ENCODE measurements at places on chromosomes 7 and 10.
A peak's percentile ranks its signal among the peaks of the same experiment; 100 is the strongest.

DNA sequence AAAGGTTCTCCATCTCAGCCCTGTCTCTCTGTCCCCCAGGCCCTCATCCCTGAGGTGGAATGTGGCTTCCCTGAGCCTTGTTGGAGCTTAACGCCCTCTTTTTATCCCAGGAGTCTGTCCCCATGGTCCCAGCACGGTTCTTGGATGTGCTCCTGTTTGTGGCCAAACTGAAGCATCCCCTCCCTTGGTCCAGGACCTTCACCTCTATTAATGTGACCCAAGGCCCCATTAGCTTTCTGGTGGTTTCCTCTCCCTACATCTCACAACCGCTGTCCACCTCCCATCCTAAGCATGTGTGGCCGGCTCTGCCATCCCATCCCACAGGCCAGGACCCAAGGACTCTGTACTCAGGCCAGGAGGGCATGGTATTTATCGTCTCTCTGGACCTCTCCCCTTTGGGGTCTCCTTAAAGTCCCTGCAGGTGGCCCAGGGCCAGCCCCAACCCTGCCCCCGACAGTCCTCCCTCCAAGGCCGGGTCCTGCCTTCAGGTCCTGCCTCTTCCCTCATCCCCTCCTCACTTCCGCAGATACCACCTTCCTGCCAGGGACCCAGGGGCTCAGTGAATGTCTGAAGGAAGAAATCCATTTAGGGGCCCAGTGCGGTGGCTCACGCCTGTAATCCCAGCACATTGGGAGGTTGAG lies 15.4 kb upstream of the SH2B2 start:
- DNase-seq: no peak

DNA sequence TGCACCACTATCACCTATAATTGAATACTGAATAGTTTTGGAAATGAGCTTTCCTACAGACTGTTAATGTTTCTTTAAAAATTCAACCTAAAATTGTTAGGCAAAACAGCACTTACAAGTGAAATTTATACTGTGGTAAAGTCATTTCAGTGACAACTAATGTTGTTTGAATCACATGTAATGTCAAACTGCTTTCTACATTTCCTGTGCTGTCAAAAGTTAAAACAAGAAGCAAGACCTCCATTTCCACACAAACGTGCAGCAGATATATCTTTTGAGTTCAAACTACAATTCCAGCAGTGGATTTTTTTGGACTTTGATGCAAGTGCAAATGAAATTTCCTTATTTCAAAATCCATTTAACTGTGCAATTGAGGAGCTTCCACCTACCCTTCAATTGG lies 199.8 kb downstream of the RNLS start:
- DNase-seq: no peak

GRCh38 chr7:121244120-121244870 lies 84.5 kb upstream of the WNT16 start:
- DNase-seq: no peak

- no peak for DNase-seq
These were observed 2.8 kb upstream of the TRRAP start for GRCh38 chr7:98875501-98875900.

DNA sequence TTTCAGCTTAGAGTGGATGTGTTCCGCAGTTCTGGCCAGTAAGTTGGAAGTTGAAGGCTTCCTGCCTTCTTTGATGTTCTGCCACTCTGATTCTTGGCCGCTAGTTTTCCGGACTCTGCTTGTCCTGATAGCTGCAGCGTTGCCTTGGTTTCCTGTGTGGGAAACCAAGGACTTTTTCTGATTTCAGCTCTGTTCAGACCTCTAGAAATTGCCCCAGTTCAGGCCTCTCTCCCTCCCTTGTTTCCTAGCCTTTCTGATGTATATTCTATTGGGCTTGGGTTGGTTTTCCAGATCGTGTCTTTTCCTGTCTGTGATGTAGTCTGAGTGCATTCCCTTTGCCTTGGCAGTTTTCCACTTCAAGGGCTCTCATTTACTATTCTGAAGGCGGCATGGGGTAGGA lies 318.7 kb downstream of the BBS9 start:
- DNase-seq: no peak

DNA sequence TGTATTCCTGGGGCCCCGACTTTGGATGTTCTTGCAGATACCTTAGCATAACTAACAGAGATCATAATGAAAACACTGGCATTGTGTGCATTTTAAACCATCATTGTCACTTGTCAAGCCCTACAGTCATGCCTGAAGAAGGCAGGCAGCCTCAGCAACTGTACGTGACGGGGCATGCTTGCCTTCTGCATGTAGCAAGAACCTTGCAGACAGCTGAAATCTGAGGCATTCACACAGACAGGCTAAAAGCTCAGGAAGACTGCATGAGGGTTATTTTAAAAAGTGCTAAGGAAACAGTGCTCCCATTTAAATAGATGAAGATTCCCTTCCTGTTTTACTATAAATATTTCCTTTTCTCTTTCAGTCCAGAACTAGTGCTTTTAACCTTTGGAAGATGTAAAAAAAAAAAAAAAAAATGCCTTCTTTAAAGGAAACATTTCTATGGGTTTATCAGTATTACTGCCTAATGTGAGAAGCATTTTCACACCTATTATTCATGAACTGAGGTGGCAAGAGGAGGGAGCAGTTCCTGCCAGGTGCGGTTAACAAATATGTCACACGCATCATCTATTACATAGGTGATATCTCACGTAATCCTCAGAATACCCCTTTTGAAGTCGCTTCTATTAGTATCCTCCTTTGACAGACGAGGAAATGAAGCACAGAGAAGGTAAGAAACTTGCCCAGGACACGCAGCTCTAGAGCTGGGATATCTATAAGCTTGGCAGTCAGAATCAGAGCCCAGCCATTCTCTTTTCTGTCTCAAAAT lies 88.1 kb downstream of the PRKCQ start:
- peak; percentile 79 for DNase-seq

- no peak for DNase-seq
These were observed 109.7 kb upstream of the PPIF start for GRCh38 chr10:79237454-79238157.

GRCh38 chr10:80598084-80598798 lies 60.5 kb downstream of the SH2D4B start:
- no peak for DNase-seq

DNA sequence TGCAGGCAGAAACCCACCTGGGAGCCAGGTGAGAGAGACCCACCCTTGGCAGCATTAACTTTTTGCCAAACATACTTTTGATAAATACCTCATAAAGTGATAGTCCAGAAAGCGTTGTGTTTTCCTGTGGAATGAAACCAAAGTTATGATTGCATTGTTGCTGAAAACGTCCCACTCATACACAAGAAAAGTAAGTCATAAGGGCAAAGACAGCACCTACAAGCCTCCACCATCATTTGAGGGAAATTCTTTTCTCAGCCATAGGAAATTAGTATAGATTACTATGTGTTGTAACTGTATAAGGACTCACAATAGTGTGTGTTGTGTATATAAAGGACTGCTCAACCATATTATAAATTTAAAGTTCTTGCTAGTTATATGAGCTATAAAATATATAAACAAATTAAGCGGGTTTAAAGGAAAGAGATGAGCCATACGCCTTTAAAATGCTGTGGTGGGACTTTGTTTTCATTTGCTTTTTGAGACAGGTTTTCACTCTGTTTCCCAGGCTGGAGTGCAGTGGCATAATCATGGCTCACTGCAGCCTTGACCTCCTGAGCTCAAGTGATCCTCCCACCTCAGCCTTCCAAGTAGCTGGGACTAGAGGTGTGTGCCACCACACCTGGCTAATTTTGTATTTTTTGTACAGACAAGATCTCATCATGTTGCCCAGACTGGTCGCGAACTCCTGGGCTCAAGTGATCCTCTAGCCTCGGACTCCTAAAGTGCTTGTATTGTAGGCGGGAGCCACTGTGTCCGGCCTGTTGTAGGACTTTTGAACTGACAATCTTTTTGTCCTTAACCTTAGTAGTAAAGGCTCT lies 160.8 kb downstream of the PKD1L1 start:
- no peak for DNase-seq

- peak; percentile 28 for DNase-seq
These were observed 26.8 kb upstream of the SORCS3 start for GRCh38 chr10:104614245-104614831.

- no peak for DNase-seq
These were observed 85.7 kb upstream of the FAM180A start for GRCh38 chr7:135834266-135834665.

- no peak for DNase-seq
These were observed 31.6 kb downstream of the CHRM2 start for GRCh38 chr7:136900005-136900404.

DNA sequence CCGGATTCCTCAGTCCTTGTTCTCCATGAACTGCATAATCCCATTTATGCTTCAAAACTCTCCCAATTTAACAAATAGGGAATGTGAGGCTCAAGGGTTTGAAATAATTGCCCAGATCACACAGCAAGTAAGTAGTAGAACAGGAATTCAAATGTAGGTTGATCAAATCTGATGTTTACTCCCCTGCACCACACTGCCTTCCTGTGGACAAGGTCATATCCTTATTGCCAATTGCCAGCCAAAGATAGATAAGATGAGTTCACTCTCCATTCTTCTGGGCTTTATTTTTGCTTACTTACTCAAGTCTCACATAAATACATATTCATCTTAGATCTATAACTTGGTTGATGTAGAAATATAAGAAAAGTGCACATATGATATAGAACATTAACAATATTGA lies 435.2 kb upstream of the ETV1 start:
- no peak for DNase-seq

DNA sequence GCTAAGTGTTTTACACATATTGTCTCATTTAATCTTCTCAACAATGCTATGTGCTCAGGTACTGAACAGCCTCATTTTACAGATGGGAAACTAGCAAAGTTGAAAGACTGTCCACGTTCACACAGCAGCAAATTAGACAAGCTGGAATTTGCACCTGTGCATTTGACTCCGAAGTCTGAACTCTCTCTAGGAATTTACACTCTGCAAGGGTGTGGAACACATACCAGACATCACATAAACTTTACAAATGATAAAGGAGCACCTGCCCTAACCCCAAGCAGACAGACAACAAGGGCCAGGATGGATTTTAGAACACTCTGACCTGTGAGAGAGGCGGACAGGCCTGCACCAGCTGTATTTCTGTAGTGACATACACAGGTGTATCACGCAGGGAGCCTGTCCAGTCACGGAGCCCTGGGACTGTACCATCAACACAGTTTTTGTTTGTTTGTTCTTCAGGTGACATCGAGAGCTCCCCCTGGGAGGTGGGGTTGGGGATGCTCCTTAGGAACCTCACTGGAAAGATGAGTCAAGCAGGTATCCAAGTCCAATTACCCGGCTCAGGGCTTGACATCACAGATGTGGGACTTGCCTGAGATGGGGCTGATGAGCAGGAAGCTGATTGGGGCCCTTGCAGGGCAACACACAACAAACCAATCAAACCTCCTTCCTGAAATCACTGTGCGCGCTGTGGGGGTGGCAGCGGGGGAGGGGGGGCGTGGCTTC lies 31.0 kb downstream of the MKI67 start:
- peak; percentile 55 for DNase-seq

DNA sequence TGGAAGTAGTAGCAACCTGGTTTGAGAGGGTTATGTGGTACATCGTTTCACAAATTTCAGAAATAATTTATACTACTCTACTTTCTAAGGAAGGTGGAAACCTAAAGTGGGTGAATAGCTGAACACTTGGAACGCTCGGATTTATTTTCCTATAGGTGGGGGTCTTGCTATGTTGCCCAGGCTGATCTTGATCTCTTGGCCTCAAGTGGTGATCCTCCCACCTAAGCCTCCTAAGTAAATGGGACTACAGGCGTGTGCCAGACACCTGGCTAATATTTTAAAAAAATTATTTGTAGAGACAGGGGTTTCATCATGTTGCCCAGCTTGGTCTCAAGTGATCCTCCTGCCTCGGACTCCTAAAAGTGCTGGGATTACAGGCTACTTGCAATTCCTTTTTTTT lies 6.7 kb upstream of the KMT2E start:
- no peak for DNase-seq

GRCh38 chr10:101588879-101589278 lies 758 bp downstream of the DPCD start:
- DNase-seq: no peak

- DNase-seq: no peak
These were observed 30.9 kb upstream of the PLXDC2 start for GRCh38 chr10:19785366-19785765.

GRCh38 chr10:20215547-20216152 lies 399.4 kb downstream of the PLXDC2 start:
- no peak for DNase-seq

DNA sequence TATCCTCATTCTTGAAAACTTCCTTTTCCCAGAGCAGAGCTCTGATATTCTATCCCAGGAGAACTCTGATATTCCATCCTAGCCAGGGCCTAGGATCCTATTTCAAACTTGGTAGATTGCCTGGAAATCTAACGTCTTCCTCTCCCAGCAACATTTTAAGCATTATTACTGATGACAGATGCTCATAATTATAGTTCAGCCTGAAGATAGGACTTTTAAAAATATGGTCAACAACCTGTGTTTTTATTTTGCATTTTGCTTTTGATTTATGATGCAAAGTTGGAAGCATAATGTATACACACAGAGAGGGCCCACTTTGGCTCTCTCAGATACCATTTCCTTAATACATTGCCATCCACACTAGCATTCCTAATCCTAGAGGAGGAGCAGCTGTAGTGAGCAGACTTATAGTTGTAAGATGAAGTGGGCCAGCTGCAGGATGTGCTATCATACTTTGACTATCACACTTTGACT lies 457.4 kb upstream of the TPK1 start:
- DNase-seq: no peak

DNA sequence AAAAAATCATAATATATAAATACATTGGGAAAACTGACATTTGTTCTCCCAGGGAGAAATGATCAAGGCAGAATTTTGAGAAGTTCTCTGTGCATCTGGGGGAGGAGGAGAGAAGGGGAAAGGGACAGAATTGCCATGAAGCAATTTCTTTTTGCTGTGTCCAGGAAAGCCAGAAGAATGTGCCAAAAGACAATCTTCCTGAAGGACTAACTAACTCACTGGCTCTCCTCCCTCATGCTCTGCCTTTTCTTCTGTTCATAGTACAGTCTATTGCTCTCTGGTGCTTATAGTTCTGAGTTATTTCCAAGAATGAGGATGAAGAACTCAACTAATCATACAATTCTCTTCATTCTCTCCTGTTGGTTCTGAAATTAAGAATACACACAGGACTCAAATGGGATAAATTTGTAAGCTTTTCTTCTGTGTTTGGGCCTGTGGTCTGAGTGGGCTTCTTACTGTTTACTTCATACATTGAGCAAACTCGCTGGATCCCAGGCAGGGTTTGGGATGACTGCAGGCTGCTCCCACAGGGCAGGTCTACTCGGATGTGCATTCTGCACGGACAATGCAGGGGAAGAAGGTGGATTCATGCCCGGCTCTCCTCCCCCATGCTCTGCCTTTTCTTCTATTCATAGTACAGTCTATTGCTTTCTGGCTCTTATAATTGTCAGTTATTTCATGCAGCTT lies 22.2 kb upstream of the FAM171A1 start:
- no peak for DNase-seq

DNA sequence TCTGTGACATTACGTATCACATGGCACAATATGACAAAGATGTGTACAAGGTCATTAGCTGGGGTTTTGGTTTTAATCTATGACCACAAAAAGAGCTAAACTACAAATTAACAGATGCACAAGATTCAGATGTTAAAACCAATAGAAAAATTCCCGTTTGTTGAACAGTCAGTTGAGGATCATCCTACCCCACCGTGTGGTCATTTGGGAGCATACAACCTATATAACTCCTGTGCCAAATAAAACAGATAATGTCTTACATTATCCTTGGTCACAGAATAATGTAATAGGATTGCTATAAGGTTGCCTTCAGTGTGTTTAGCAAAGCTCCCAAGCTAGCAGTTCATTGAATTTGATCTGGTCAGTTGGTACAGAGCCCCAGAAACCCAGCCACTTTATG lies 28.2 kb downstream of the ASNS start:
- no peak for DNase-seq

- DNase-seq: no peak
These were observed 9.8 kb downstream of the CUBN start for GRCh38 chr10:17119845-17120244.
